AG08396 (cell line): ENCODE measurements at places on chromosomes 5 and 9.

- DNase-seq: no peak
These were observed 1.8 kb downstream of the LHX6 start for GRCh38 chr9:122226758-122227574.

DNA sequence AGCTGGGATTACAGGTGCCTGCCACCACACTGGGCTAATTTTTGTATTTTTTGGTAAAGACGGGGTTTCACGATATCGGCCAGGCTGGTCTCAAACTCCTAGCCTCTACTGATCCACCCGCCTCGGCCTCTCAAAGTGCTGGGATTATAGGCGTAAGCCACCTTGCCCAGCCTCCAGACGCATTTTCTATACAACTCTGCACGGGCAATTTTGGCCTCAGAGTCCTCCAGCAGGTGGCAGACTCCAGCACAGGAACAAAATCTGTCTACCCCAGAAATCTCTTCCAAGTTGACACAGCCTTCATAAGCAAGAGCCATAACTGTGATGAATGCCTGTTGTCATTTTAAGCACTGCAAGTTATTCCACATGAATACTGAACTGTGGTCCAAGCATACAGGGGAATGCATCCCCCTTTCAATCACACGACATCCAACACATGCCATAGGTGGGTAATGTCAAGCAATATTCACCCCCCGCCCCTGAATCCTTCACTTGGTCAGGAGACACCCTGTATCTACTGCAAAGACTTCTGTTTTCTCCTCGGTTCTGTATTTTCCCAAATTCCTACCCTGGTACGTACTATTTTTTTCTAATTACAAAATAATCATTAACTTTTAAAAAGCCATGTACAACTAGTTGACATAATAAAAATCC is 50.8 kb downstream of the ALDH7A1 start:
- DNase-seq: peak; percentile 30

GRCh38 chr9:31135567-31135966 is 1248.9 kb upstream of the ACO1 start:
- no peak for DNase-seq

- no peak for DNase-seq
These were observed 32.7 kb downstream of the PCDHAC2 start for GRCh38 chr5:140998921-140999410.

DNA sequence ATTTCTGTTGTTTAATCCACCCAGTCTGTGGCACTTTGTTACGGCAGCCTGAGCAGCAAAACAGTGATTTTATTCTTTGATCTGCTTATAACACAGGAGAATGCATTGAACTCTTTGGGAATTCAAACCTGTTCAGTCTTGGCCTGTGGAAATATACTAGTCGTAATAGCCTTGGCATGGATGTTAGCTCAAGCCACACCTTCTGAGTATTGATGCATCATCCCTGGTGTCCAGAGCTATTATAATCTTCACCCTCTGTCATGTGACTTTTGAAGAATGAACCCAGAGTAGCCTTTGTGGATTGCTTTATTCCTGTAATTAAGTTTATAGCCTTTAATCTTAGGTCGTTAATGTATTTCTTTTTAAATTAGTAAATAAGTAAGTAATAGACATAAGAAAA is 50.8 kb upstream of the TEX48 start:
- DNase-seq: no peak

- no peak for DNase-seq
These were observed 20.8 kb downstream of the GBGT1 start for GRCh38 chr9:133142684-133143622.
